ENCODE measurements at places on chromosomes 11 and 22.

DNA sequence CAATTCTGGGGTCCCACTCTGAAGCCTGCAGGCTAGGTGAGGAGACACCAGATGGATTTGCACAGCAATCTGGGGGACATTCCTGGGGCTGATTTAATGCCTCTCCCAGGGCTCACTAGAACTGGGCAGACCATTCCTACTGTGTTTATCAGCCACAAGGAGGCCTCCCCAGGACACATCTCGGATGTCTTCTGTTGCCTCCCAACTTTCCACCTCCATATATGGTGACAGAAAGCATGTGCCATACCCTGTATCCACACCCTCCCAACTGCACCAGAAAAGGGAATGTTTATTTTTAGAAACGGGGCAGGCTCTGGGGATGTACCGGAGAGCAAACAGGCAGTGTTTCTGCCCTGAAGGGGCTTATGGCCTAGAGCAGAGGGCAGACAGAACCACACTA, 181.8 kb downstream of the CSNK2A3 start:
- no peak for DNase-seq

GRCh38 chr11:13208921-13209320, 68.7 kb upstream of the BMAL1 start:
- no peak for DNase-seq

DNA sequence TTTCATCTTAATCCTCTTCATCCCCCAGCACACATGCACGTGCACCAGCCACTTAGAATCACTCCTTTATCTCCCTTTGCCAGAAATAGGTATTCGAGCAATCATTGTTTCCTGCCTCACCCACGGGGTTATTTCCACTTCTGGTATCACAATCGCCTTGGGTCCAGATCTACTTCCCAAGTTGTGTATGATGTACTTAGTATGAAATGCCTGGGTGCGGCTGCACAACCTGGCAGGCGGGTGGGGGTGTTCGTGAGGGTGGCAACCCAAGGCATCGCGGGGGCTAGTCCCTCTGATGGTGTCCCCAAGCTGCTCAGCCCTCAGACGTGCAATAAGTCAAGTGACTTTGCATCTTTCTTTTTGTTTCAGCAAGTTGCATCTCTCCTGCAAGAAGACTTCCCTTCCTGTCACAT, 475.6 kb downstream of the MIAT start:
- DNase-seq = no peak

- no peak for DNase-seq
These were observed 35.6 kb upstream of the SYT7 start for GRCh38 chr11:61616434-61616833.

GRCh38 chr22:39662686-39663052, 92.1 kb downstream of the CACNA1I start:
- no peak for DNase-seq

- DNase-seq = no peak
These were observed 35.9 kb downstream of the ARAP1 start for GRCh38 chr11:72716290-72716689.
